ENCODE measurements at places on chromosomes 7 and 10.

DNA sequence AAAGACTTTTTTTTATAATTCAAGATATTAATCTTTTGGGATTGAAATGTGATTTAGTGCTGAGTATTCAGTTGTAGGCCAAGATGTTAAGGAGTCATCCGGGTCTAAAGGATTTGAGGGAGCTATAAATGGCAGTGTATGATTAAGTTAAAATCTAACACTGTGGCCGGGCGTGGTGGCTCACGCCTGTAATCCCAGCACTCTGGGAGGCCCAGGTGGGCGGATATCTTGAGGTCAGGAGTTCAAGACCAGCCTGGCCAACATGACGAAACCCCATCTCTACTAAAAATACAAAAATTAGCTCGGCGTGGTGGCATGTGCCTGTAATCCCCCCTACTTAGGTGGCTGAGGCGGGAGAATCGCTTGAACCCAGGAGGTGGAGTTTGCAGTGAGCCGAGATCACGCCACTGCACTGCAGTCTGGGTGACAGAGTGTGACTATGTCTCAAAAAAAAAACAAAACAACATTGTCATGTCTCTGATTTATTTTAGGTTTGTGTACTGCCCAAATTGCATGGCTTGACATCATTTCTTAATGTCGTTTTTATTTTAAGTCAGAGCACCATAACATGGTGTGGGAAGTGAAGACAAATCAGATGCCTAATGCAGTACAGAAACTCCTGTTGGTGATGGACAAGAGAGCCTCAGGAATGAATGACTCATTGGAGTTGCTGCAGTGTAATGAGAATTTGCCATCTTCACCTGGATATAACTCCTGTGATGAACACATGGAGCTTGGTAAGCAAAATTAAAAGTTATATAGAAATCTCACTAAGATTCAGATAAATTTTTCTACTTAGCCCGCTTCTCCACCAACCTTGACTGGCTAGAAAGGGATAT lies 10.7 kb downstream of the HBP1 start:
- DNase-seq: no peak

GRCh38 chr7:3194501-3195141 lies 106.4 kb upstream of the SDK1 start:
- no peak for DNase-seq

DNA sequence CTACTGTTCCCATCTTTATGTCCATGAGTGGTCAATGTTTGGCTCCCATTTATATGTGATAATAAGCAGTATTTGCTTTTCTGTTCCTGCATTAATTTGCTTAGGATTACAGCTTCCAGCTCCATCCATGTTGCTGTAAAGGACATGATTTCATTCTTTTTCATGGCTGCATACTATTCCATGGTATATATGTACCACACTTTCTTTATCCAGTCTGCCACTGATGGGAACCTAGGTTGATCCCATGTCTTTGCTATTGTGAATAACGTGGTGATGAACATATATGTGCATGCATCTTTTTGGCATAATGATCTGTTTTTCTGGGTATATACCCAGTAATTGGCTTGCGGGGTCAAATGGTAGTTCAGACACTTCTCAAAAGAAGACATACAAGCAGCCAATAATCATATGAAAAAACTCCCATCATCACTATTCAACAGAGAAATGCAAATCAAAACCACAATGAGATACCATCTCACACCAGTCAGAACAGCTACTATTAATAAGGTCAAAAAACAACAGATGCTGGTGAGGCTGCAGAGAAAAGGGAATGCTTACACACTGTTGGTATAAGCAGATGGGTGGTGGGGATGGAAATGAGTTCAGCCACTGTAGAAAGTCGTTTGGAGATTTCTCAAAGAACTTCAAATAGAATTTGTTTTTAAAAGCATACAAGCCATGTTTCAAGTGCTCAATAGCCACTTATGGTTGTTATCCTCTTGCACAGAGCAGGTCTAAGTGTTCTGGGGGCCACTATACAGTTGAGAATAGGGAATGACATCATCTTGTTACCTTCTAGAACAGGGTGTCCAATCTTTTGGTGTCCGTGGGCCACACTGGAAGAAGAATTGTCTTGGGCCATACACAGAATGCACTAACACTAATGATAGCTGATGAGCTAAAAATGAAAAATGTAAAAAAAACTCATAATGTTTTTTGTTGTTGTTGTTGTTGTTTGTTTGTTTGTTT lies 23.2 kb upstream of the SDK1 start:
- no peak for DNase-seq

DNA sequence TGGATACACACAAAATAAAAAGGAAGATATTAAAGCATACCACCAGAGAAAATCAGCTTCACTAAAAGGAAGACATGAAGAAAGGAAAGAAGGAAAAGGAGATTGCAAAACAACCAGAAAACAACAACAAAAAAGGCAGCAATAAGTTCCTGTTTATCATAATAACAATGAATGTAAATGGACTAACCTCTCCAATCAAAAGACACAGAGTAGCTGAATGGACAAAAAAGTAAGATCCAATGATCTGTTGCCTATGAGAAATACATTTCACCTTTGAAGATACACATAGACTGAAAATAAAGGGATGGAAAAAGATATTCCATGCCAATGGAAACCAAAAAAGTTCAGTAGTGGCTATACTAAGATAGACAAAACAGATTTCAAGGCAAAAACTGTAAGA lies 30.3 kb upstream of the FAM171A1 start:
- DNase-seq: no peak
